ENCODE measurements at places on chromosomes 4 and X. TPM values are rescaled to one million over a fixed set of nuclear protein-coding genes. Genes with fewer than 3 reads are reported as not detected.

TRIM61 gene
- 1.0 TPM for total RNA-seq

DNA sequence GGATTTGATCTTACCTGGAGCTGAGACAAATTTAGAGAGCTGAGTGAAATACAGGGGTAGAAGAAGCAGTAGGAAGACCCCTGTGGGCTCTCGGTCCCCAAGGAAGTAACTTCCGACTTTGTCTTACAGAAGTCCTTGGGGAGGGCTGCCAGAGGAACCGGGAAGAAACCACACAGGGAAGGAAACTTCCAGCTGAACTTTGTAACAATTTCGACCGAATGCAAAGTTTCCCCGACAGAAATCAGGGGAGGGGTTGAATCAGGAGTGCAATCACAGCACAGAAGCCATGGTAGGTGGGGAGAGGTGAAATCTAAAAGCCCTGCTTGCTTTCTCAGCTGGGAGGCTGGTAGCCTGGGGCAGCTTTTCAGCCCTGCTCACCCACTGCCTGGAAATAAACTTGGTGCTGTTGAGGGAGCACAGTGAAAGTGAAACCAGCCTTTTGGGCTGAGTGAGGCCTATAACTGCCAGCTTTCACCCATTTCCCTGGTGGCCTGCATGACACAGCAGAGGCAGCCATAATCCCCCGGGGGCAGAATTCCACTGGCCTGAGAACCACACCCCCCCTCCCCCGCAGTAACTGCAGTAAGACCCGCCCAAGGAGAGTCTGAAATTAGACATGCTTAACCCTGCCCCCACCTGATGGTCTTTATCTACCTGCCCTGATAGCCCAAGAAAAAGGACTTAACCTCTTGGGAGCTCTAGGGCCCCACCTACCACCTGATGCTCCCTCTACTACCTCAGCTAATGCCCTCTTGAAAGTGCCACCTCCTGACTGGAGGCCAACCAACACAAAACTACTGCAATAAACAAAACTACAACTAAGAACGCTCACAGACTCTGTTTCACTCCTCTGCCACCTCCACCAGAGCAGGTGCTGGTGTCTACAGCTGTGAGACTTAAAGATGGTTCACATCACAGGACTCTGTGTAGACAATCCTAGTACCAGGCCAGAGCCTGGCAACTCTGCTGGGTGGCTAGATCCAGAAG is 248.2 kb downstream of the PARM1 start:
- no peak overlapping the region for H3K4me3 ChIP-seq
- peaks cover 2% of the 10 kb centered on the region for H3K27me3 ChIP-seq
- H3K36me3 ChIP-seq: no peaks in the 10 kb centered on the region
- no peak overlapping the region for H3K27ac ChIP-seq
- no peaks in the 10 kb centered on the region for H3K4me1 ChIP-seq

RNF212 gene
- total RNA-seq: 1.4 TPM

- no peak overlapping the region for H3K27ac ChIP-seq
- no peak overlapping the region for H3K4me3 ChIP-seq
- H3K4me1 ChIP-seq: no peaks in the 10 kb centered on the region
- H3K36me3 ChIP-seq: peaks cover 2% of the 10 kb centered on the region
- no peak for DNase-seq
Observed at GRCh38 chr4:3451956-3452355, 10.2 kb downstream of the HGFAC start.

SYN1 gene
- total RNA-seq: 1.3 TPM

DNA sequence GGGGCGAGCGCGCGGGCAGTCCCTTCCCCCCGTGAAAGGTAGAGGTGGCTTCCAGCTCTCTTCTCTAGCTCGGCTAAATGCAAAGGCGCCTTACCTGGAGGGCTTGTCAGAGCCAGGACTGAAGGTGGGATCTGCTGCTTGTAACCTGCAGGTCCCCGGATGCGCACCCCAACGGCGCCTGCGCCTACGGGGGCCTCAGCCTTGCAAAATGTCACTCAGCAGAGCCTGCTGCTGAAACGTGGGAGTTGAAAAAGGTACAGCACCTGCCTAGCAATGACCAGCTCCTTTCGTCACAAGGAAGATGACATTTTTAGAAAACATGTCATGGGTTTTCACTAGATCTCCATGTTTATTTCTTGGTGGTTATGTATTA is 583 bp downstream of the ABHD18 start:
- H3K27me3 ChIP-seq: no peaks in the 10 kb centered on the region
- H3K36me3 ChIP-seq: peaks cover 17% of the 10 kb centered on the region
- H3K4me3 ChIP-seq: peak overlapping the region; percentile 94
- DNase-seq: peak; percentile 85

DNA sequence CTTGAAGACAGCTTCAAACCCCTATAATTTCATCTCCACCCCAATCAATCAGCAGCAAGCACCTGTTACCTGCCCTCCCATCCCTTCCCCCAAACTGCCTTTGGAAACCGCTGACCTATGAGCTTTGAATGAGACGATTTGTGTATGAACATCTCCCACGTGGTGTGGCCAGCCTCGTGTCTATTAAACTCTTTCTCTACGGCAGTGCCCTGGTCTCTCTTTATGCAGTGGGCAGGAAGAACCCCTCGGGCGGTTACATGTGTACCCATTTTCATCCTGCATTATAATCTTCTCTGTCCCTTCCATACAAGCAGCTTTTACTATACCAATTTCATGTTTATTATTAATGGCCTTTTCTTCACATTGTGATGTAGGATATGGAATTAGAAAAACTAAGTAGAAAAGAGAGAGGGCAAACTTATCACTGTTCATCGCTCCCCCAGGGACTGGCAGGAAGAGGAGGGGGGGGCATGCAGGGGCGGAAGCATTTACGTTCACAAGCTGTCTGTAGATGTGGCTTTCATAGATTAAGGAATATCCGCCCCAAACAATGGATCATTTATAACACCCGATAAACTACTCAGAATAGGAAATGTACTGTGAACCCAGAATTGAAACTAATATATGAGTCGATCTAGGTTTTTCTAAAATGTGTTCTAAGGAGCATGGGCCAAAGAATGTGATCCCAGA is 95.5 kb upstream of the ZNF518B start:
- no peak for DNase-seq
- no peak overlapping the region for H3K4me3 ChIP-seq
- H3K27ac ChIP-seq: no peak overlapping the region
- H3K36me3 ChIP-seq: no peaks in the 10 kb centered on the region
- peaks cover 16% of the 10 kb centered on the region for H3K27me3 ChIP-seq
- peaks cover 2% of the 10 kb centered on the region for H3K4me1 ChIP-seq

- peaks cover 4% of the 10 kb centered on the region for H3K4me1 ChIP-seq
- H3K27me3 ChIP-seq: peaks cover 6% of the 10 kb centered on the region
- DNase-seq: peak; percentile 11
- H3K4me3 ChIP-seq: no peak overlapping the region
- H3K27ac ChIP-seq: no peak overlapping the region
Observed at GRCh38 chrX:43728002-43728401, 71.9 kb downstream of the MAOA start.

- no peaks in the 10 kb centered on the region for H3K27me3 ChIP-seq
- H3K27ac ChIP-seq: no peak overlapping the region
- peaks cover 9% of the 10 kb centered on the region for H3K4me1 ChIP-seq
- no peaks in the 10 kb centered on the region for H3K36me3 ChIP-seq
- no peak for DNase-seq
- no peak overlapping the region for H3K4me3 ChIP-seq
Observed at GRCh38 chr4:8544282-8544681, 35.9 kb upstream of the GPR78 start.

LUZP4 gene
- total RNA-seq: not detected

GRCh38 chr4:111362941-111363361 is 740.1 kb upstream of the PITX2 start:
- H3K4me3 ChIP-seq: no peak overlapping the region
- no peaks in the 10 kb centered on the region for H3K27me3 ChIP-seq
- DNase-seq: no peak
- no peaks in the 10 kb centered on the region for H3K36me3 ChIP-seq

SPRY1 gene
- total RNA-seq: 11.1 TPM

DNA sequence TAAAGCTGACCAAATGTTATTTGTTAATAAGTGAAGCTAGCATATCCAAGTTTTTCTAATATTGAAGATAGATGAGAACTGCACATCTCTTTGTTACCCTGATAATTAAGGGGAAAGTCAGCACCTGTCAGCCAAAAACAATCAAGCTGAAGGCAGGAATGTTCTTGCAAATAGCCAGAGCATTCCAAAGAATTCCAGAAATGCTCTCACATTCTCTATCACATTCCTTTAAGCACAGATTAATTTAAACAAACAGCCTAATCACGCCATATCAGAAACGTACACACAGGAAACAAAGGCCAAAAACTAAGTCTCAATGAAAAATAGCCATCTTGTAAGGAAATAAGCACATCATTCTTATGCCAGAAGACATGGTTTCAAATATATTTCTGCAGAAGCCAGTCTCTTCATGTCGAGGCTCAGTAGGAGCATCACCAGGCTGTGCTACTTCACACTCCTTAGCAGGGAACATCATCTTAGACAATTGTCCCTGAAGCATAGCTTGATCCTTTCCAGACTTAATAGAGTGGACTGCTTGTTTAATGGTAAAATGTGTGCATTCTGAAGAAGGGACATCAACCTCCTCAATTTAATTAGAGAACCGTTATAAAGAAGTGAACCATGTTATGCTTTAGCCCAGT is 252.9 kb upstream of the TTC29 start:
- no peak overlapping the region for H3K27ac ChIP-seq
- H3K4me1 ChIP-seq: no peaks in the 10 kb centered on the region
- H3K36me3 ChIP-seq: no peaks in the 10 kb centered on the region
- H3K4me3 ChIP-seq: no peak overlapping the region

DNA sequence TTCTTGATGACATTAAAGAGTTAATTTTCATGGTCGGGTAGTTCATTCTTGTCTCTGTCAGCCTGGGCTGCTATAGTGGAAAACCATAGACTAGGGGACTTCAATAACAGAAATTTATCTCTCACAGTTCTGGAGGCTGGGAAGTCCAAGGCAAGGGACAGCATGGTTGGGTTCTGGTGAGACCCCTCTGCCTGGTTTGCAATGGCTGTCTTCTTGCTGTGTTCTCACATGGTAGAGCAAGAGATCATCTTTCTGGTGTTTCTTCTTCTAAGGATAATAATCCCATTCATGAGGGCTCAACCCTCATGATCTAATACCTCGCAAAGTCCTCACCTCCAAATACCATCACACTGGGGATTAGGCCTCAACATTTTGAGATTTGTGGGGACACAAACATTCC is 50.1 kb downstream of the RHOH start:
- DNase-seq: peak; percentile 8
- H3K27ac ChIP-seq: peak overlapping the region; percentile 84
- no peak overlapping the region for H3K4me3 ChIP-seq
- H3K27me3 ChIP-seq: no peaks in the 10 kb centered on the region
- H3K4me1 ChIP-seq: peaks cover 87% of the 10 kb centered on the region

GRCh38 chr4:154406018-154406795 is 85.4 kb downstream of the DCHS2 start:
- no peak for DNase-seq
- H3K36me3 ChIP-seq: no peaks in the 10 kb centered on the region
- no peak overlapping the region for H3K27ac ChIP-seq

CSN1S1 gene
- total RNA-seq: not detected

DNA sequence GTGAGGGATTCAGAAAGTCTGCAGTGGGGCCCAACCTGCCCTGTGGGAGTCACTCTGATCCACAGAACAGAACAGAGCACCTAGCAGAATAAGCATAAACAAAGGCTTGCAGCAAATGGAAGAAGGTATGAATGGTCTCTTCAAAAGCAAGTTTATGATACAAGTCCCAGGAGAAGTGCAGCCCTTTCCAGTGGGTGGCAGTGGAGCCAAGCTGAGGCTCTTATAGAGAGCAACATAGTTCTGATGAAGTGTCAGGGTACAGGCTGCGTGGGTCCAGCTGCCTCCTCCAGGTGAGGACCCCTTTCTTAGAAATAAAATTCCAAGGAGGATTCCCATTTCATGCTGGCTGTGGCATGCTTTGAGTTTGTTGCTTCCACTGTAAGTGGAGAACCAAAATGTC is 88.8 kb upstream of the PAK3 start:
- no peaks in the 10 kb centered on the region for H3K27me3 ChIP-seq
- no peak for DNase-seq
- H3K27ac ChIP-seq: no peak overlapping the region
- H3K4me3 ChIP-seq: no peak overlapping the region
- H3K36me3 ChIP-seq: no peaks in the 10 kb centered on the region
- H3K4me1 ChIP-seq: no peaks in the 10 kb centered on the region

PABPC1L2B gene
- total RNA-seq: not detected

DNA sequence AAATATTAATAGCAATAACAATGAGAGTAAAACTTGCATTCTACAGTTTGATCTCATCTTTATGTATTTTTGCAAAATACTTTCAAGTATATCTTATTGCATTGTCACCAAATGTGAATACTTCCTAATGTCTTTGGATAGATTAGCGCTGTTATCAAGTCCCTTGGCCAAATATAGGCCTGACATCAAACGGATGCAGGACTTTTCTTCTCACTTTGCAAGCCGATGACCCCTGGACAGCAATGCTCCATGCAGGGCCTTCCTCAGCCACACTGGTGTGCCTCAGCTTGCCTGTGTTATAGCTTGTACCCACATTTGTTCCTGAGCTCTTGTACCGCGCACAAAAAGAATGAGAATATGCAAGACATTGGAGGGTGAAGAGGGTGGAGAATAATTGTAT is 18.0 kb upstream of the NMU start:
- peaks cover 3% of the 10 kb centered on the region for H3K27me3 ChIP-seq
- H3K4me3 ChIP-seq: no peak overlapping the region
- H3K36me3 ChIP-seq: no peaks in the 10 kb centered on the region

UGT2B17 gene
- not detected for total RNA-seq

CENPVL1 gene
- total RNA-seq: not detected

DNA sequence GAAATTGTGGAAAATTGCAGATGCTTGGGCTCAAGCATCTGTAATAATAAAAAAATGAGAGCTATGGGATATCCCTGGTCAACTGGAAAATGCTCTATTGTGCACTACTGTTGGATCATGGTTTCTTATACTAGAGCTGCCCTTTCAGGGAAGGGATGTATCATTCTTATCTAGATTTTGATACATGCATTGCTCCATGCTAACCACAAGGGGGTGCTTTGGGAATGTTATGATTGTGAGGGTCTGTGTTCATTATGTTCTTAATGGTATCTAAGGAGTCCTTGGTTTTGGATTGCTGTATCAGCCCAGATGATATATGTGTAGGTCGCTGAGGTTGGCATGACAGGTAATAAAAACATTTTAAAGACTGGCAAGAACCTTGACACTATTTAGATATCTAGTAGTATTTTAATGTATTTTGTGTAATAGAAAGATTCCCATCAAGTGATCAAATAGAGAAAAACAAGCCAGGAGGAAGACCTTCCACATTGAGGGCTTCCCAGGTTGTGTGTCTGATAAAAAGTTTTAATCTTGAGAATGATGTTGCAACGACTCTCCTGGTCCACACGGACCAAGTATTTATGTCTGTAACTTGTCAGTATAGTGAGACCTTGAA is 49.2 kb upstream of the TLR2 start:
- no peak overlapping the region for H3K4me3 ChIP-seq
- H3K27ac ChIP-seq: no peak overlapping the region
- H3K4me1 ChIP-seq: no peaks in the 10 kb centered on the region
- H3K27me3 ChIP-seq: no peaks in the 10 kb centered on the region

SCRG1 gene
- total RNA-seq: not detected

DNA sequence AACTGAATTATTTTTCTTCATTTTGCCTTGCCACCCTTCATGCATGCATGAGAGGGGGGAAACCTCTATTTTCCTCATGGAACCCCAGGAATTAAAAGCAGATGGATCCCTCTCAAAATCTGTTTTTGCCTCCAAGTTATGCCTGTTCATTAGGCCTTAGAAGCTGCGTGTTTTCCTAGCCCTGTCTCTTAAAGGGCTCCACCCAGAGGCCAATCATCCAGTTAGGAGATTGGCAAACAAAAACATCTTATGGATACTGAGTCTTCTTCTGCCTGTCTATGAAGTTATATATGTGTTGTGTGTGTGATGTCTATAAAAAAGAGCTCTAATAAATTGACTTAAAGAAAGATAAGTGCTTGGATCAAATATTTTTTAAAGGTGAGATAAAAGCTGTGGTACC is 142.9 kb downstream of the ANAPC10 start:
- H3K4me1 ChIP-seq: no peaks in the 10 kb centered on the region
- peaks cover 6% of the 10 kb centered on the region for H3K36me3 ChIP-seq
- DNase-seq: no peak
- no peak overlapping the region for H3K4me3 ChIP-seq

All from activated CD4-positive, alpha-beta memory T cell treated with anti-CD3 and anti-CD28 coated beads for 36 hours (primary cell).